ENCODE measurements at places on chromosomes 11 and 22. TPM values are rescaled to one million over a fixed set of nuclear protein-coding genes. Genes with fewer than 3 reads are reported as not detected.

DNA sequence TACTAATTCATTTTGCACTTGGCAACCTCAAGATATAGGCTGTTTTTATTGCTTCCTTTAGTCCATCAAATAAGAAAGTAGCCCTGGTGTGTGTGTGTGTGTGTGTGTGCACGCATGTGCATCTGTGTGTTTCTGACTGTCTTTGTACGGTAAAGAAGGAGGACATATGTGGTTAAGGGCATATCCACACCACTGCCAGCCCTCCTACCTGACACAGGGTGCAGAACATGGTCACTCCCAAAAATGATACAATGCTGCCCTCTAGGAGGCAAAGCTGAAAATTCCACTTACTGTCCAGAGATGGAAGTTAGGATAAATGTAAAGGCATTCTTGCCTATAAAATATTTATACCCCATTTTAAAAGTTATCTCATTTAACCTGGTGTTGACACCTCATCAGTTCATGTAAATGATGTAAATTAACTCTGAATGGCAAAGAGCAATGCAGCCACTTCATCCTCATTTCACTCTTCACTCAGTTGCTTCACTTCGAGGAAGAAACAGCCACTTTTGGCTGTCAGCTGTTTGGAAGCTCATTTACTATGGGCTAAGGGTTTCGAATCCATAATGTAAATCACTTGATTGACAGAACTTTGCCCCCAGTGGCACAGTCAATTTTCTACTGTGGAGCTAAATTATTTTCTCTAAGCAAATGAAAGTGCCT lies 83.1 kb upstream of the MTNR1B start:
- H3K27ac ChIP-seq, result no peak overlapping the region
- H3K4me3 ChIP-seq, result no peak overlapping the region
- no peaks in the 10 kb centered on the region for H3K27me3 ChIP-seq

DNA sequence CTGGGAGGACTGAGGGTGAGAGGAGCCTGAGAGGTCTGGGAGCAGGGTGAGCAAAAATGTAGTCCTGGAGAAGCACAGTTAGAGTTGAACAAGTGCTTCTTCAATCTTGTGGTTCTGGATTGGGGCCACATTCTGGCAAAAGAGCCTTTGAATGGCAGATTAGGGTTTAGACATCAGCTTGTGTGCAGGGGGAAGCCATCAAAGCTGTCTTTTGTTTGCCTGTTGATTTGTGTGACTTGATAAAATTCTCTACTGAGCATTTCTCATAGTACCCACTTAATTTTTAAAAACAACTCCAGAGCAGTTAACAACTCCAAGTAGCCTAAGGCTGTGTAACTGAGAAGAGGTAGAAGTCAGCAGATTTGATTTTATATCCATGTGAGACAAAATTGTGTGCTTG lies 166.2 kb downstream of the FAT3 start:
- no peaks in the 10 kb centered on the region for H3K4me1 ChIP-seq
- no peak for DNase-seq
- peaks cover 5% of the 10 kb centered on the region for H3K27me3 ChIP-seq
- no peak overlapping the region for H3K4me3 ChIP-seq
- no peaks in the 10 kb centered on the region for H3K36me3 ChIP-seq
- H3K27ac ChIP-seq, result no peak overlapping the region

DNA sequence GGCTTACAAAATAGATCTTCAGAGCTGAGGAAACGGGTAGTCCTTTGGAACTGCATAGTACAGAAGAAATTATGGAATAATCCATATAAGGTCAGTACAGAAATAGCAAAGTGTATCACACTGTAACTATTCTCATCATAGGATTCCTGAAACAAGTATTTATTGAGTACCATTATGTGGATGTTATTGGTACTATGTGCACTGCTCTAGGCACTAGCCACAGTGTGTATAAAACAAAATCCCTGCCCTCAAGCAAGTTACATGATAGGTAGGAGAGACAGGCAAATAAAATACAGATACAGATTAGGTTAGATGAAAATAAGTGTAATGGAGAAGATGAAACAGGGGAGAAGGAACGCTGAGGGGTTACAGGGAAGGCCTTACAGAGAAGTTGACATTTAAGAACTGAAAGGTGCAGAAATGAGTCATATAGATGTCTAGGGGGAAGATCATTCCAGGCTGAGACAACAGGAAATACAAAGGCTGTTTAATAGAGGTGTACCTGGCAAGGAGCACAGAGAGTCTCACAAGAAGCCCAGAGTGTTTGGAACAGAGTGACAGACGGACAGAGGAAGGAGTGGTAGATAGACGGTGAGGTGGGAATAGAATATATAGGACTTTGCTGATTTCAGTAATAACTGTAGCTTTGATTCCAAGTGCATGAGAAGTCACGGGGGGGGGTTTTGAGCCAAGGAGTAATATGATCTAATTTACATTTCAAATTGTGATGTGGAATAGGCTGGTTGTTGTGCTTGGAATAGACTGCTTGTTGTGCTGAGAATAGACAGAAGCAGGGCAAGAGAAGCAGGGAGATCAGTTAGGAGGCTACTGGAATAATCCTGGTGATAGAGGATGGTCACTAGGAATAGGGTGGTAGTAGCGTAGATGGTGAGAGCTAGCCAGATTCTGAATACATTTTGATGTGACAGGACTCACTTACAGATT lies 13.7 kb downstream of the RNF141 start:
- peak overlapping the region; percentile 73 for H3K27ac ChIP-seq
- H3K36me3 ChIP-seq, result no peaks in the 10 kb centered on the region
- no peak overlapping the region for H3K4me3 ChIP-seq
- peaks cover 34% of the 10 kb centered on the region for H3K4me1 ChIP-seq
- peak; percentile 38 for DNase-seq

DNA sequence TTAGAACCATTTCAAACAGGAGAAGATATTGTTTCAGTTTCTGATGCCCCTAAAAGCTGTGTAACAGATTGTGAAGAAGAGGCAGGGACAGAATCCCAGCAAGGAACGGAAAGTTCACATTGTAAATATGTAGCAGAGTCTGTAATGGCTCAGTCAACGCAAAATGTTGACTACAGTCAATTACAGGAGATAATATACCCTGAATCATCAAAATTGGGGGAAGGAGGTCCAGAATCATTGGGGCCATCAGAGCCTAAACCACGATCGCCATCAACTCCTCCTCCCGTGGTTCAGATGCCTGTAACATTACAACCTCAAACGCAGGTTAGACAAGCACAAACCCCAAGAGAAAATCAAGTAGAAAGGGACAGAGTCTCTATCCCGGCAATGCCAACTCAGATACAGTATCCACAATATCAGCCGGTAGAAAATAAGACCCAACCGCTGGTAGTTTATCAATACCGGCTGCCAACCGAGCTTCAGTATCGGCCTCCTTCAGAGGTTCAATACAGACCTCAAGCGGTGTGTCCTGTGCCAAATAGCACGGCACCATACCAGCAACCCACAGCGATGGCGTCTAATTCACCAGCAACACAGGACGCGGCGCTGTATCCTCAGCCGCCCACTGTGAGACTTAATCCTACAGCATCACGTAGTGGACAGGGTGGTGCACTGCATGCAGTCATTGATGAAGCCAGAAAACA lies 40.8 kb downstream of the IGLL1 start:
- peak; percentile 36 for DNase-seq
- H3K27ac ChIP-seq, result no peak overlapping the region
- no peaks in the 10 kb centered on the region for H3K4me1 ChIP-seq
- H3K27me3 ChIP-seq, result no peaks in the 10 kb centered on the region

DNA sequence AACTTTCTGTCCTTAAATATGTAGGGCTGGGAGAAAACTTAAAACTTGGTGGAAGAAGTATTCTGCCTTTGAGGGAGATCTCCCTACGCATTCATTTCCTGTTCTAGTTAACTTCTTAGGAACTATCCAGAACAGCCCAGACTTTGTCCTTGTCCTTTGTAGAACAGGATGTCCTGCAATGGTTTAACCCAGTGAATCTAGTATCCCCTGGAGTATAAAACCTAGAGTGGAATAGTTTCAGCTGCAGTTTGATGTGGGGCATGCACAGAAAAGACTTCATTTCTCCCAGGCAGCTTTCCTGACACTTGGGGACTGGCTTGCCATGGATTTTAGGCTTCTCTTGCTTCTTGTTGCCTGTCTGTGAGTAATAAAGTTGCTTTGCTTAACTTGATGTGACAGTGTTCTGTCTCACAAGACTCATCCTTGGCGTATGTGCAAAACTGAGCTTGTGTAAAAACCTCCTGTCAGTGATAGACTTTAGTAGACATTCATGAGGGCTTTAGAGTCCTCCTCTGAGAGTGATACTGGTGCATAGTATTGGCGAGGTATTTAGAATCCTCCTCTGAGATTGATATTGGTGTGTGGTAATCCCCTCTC lies 28.2 kb downstream of the ARHGAP42 start:
- no peak overlapping the region for H3K27ac ChIP-seq
- H3K4me1 ChIP-seq, result peaks cover 10% of the 10 kb centered on the region
- DNase-seq, result no peak

H19 gene
- polyA plus RNA-seq, result 1.9 TPM
